ENCODE measurements at places on chromosomes 4 and X.

- DNase-seq: no peak
Observed at GRCh38 chr4:16704489-16704888, 194.0 kb downstream of the LDB2 start.

DNA sequence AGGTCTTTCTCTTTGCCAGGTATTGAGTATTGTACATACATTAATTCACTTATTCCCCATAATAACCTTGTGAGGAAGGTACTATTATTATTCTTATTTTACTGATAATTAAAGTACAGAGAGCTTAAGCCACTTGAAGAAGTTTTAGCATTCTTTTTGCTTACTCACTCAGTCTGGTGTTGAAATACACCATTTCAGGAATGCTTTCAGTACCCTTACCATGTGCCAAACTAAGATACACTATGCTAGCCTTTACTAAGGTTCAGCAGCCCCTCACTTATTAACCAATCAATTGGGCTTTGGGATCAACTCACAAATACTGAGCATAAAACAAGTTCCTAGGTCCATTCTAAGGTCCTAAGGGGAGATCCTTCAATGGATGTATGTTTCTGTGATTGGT lies 179.0 kb upstream of the FGF13 start:
- no peak for DNase-seq

DNA sequence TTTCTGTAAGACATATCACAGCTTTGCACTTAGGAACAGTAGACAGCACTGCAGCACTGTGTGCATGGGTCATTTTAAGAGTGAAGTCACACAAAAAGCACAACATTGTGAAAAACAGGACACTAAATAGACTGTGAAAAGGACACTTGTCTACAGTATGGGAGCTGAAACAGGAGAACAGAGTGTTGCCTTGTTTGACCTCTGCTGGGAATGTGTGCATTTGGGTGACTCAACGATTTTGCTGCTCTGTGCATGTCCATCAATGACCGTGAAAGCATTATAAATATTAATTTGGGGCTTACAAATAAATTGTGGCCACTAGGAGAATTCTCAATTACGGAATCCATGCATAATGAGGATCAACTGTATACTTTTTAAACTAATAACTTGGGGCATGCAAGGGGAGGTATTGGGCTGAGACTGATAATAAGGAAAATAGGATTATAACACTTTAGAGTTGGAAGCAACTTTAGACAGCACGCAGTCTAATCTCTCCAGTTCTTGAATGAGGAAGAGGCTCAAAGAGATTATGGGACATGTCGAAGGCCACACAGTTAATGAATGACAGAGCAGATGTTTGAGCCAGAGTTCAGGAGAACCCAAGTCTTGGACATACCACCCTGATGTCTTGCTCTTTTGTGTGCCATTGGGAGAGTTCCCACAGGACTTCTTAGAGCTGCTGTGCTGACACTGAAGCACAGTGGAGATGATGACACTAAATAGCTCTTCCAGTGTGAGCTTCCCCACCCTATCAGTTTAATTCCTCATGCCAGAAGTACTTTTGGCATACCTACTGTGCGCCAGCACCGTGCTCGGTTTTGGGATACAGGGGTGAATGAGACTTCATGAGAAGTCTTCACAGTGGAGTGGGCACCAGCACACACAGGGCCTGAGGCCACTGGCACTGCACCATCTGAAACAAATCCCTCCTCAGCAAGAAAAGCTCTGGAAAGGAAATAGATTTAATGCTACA lies 79.3 kb downstream of the FRAS1 start:
- DNase-seq: no peak

- no peak for DNase-seq
Observed at GRCh38 chr4:150005537-150005936, 72.7 kb upstream of the DCLK2 start.

DNA sequence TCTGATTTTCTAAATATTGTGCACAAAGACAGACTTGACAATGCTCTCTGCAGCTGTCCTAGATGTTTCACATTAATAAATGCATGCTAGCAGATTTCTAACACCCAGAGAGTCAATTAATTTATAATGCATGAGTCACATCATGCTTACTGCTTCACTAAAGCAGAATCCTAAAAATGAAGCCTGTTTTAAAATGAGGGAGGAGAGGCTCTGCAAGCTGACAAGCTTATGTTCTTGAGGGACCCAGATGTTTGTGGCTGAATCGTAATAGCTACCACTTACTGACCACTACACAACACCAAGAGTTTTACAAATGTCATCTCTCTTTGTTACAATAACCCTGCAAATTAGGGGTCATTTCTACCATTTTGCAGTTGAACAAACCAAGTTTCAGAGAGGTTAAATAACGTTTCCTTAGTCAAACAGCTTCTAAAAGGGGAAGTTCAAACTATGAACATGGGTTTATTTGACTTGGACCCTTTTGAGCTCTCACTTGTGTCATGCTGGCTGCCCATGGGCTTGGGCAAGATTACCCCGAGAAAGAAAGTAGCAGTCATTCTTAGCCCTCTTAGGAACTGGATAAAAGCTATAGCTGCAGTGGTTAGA lies 262.7 kb upstream of the ETNPPL start:
- DNase-seq: no peak

GRCh38 chrX:84165711-84166110 lies 22.3 kb downstream of the RPS6KA6 start:
- DNase-seq: no peak

- no peak for DNase-seq
Observed at GRCh38 chr4:110898290-110898689, 275.4 kb upstream of the PITX2 start.

- DNase-seq: no peak
Observed at GRCh38 chr4:32798471-32799159, 2078.4 kb downstream of the PCDH7 start.

- no peak for DNase-seq
Observed at GRCh38 chrX:150781677-150782076, 88.5 kb downstream of the MTMR1 start.

DNA sequence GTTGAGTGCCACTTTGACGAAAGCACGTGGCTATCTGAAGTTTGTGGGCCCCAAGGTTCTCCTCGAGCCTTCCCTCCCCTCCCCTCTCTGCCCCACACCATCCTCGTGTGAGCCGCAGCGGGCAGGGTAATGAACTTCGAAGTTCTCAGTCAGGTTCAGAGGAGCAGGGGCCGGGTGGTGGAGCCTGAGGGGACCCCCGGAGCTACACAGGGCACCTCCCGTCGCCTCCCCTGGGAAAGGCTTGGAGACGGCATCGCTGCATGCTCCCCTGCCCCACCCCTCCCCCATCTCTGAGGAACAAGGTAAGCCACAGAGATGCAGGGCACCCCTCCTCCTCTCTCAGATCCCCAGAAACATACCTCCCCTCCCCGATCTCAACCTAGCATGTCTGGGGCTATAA lies 2.8 kb upstream of the NKX1-1 start:
- DNase-seq: no peak

DNA sequence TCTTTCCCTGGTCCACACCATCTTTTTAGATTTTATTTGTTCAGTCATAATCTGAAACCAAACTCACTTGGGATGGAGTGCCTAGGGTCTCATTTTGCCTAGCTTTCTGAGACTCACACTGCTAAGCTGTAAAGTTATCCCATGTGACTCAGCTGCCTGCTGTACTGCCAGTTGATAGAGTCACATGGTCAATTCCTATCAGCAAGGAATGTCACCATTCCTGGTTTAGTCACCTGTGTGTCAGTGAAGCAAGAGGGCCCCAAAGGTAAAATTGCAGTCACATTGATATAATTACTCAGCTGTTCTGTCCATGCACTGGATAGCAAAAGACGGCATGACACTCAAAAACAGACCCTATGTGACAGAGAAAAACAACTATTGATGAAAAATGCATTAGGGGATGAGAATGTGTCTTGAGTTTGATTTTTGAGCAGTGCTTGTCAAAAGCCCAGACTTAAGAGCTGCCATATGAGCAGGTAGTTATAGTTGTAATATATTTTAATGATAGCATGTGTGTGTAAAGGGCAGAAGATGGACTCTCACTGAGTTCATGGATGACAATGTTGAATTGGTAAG lies 413.2 kb downstream of the PPARGC1A start:
- no peak for DNase-seq

GRCh38 chrX:55026143-55026542 lies 4.6 kb downstream of the ALAS2 start:
- DNase-seq: no peak

DNA sequence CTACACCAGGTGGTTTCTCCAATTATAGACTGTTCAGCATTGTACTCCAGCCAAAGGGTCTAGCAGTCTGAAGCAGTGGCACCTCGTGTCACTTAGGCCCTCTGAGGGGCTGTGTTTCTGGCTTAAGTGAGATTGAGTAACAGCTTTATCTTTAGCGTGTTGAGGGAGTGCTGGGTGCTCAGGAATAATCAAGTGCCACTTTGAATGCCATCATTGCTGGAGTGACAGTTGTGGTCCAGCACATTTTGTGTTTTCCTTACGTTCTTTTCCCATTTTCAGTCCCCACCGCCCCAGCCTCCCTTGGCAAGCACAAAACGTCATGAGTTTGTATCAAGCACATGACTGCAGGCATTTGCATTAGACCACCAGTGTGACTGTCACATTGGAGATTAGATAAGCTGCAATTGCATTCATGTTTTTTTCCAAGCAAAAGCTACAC lies 58.7 kb downstream of the FNIP2 start:
- DNase-seq: peak; percentile 61

DNA sequence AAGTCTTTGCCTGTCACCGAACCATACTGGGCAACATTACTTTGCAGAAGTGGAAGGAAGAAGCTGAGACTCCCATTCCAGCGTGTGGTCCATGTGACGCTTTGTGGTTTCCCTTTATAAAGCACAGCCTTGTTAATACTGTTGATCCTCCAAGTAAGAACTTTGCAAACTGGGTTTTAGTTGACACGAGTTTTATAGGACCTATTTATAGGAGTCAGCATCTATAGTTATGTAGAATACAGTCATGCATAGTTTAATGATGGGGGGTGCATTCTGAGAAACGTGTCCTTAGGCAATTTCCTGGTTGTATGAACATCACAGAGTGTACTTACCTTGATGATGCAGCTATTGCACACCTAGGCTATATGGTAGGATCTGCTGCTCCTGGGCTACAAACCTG lies 1879.4 kb upstream of the TENM3 start:
- DNase-seq: no peak

DNA sequence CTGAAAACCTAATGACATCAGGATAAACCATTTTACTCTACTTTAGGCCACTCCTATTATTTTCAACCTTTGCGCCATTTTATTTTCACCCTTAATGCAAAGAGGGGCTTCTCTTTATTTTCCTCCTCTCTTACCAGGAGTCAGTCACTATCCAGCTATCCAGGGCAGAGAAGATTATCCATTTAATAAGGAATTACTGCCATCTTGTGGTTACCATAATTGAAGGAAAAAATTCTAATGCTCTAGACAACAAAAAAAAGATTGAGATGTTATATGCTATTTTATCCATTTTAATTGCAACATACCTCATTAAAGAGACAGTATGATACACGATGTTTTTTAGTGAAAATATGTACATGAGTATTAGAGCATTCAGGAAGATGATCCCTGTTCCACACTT lies 514.5 kb upstream of the FAM241A start:
- peak; percentile 12 for DNase-seq

DNA sequence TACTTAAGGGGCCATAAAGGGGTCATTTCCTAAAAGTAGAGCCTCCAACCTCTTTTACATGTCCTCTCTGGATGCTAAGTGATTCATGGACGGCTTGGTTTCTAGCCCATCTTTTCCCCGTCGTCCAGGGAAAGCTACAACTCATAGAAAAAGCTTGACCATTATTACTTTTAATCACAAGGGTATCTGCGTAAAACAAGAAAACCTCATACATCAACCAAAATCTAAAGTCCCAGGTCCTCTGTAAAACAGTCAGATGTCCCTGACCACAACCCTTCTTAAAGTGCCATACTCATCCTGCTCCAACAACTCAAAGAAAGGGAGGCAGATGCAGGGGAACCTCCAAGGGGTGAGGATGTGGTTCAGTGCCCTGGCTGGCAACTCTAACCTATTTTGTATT lies 29.6 kb downstream of the ADGRA3 start:
- no peak for DNase-seq

GRCh38 chr4:124515591-124515990 lies 196.9 kb downstream of the ANKRD50 start:
- no peak for DNase-seq

GRCh38 chrX:18389966-18390365 lies 35.4 kb upstream of the CDKL5 start:
- DNase-seq: no peak

- no peak for DNase-seq
Observed at GRCh38 chrX:119736206-119736764, 22.1 kb upstream of the SOWAHD start.

DNA sequence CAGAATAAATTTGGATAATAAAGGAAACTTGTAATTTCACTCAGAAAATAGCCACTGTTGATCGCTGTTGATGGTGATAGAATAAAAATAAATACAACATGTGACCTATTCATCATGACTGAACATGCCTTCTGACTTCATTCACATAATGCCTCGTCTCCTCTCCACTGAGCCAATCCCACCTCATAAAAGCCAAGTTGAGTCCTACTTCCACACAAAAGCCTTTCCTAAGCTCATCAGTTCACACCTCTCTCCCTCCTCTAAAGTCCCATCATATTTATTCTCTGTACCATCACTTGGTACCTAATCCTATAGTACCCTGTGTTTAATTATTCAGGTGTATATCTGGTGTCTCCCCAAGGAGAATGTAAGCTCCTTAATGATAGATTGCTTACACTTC lies 37.7 kb downstream of the APOO start:
- no peak for DNase-seq

DNA sequence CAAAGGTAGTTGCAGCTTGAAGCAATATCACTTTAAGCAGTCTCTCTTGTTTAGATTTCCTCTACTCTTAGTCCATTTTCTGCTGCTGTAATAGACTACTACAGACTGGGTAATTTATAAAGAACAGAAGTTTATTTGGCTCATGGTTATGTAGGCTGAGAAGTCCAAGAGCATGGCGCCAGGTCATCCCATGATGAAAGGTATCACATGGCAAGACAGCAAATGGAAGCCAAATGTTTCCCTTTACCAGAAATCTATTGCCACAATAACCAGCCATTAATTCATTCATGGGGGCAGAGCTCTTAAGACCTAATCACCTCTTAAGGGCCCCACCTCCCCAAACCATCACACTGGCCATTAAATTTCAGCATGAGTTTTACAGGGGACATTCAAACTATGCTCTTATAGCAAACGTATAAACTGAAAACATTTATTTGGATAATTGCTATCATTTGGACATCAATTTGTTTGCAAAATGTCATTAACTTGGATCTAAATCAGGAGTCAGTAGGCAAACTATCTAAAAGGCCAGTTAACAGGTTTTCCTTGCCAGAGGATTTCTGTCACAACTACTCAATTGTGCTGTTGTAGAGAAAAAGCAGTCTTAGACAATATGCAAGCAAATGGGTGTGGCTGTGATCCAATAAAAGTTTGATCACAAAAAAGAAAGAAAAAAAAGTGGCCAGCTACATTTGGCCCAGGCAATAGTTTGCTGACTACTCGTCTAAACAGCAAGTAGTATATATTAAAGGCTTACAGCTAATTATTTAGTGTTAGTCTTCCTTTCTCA lies 75.7 kb upstream of the GUCY1A1 start:
- peak; percentile 7 for DNase-seq

GRCh38 chr4:74671080-74671698 lies 123.1 kb downstream of the BTC start:
- DNase-seq: peak; percentile 6

All from globus pallidus (tissue), 1 donor.